ENCODE measurements at places on chromosomes 4 and X.

DNA sequence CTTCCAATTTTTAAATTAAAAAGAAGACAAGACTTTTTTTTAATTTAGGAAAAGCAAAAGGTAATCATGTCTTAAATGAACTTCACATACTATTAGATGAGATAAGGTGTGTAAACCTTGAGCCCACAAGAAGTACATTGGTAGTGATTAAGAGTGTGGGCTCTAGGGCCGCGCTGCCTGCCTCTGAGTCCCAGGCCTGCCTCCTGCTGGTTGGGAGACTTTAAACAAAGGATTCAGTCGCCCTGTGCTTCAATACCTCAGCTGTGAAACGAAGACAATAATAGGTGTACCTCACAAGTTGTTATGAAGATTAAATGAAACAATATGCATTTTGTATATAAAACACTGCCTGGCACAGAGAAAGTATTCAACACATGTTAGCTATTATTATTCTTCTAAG is 95.9 kb upstream of the MYOZ2 start:
- H3K4me3 ChIP-seq = no peak overlapping the region
- H3K27ac ChIP-seq = peak overlapping the region; percentile 95
- H3K36me3 ChIP-seq = peaks cover 5% of the 10 kb centered on the region
- H3K27me3 ChIP-seq = no peaks in the 10 kb centered on the region
- no peaks in the 10 kb centered on the region for H3K4me1 ChIP-seq

DNA sequence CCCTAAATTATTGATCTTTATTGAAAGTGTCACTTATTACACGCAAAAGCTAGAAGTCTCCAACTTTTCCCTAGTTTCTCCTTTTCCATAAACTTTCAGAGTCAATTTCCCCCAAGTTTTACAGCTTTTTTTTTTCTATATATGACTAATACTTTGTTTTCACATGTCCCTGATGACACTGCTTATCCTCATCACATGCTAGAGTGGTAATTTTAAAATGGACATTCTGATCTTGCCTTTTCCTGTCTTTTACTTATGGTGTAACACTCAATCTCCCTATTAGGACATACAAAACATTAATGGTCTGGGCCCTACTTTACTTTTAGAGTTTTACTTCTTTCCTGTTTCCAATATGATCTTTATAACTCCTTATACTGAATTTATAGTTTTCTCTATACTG is 112.6 kb downstream of the ANK2 start:
- no peak overlapping the region for H3K27ac ChIP-seq
- no peaks in the 10 kb centered on the region for H3K27me3 ChIP-seq
- H3K36me3 ChIP-seq = no peaks in the 10 kb centered on the region
- H3K4me1 ChIP-seq = no peaks in the 10 kb centered on the region

GRCh38 chrX:30690330-30690729 is 37.1 kb downstream of the GK start:
- H3K27ac ChIP-seq = no peak overlapping the region
- H3K4me1 ChIP-seq = no peaks in the 10 kb centered on the region
- H3K4me3 ChIP-seq = no peak overlapping the region
- DNase-seq = no peak

GRCh38 chr4:186852073-186852420 is 128.4 kb upstream of the FAT1 start:
- no peaks in the 10 kb centered on the region for H3K4me1 ChIP-seq
- H3K27me3 ChIP-seq = no peaks in the 10 kb centered on the region
- H3K4me3 ChIP-seq = no peak overlapping the region
- H3K27ac ChIP-seq = no peak overlapping the region
- no peaks in the 10 kb centered on the region for H3K36me3 ChIP-seq

DNA sequence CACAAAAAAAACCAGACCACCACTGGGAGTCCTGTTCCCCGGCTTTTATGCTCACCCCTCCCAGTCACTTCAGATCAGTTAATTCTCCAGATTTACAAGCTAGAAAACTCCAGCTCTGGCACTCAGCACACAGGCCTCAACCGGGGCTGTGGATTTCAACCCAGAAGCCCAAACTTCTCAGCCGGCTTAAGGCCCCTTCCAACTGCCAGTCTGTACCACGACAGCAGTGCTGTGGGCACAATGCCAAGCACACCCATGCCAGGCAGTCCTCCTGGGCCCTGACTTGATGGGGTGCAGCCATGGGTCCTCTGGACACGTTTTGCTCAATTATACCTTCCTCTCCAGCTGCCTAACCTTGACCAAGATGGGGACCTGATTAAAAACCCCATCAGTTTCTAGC is 12.2 kb downstream of the SOD3 start:
- no peaks in the 10 kb centered on the region for H3K27me3 ChIP-seq
- peaks cover 2% of the 10 kb centered on the region for H3K4me1 ChIP-seq
- H3K36me3 ChIP-seq = peaks cover 9% of the 10 kb centered on the region
- DNase-seq = no peak

Measured in ascending aorta (tissue), 2 donors.